Cortex of kidney (tissue), 1 donor: ENCODE measurements at places on chromosomes 6 and 20.

DNA sequence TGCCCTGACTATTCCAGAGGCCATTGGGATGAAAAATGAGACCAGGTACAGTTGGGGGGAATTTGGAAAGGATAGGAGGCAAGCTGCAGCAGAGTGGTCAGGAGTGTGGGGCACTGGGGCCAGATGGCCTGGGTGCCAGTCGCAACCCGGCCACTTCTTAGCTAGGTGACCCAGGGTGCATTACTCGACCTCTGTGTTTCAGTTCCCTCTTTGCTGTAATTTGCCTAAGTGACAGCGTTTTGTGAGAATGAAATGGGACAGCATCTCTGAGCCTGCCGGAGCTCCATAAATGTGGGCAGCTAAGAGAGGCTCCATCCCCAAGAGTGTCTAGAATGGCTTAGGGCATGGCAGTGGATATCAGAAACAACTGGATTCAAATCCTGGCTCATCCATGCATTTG, 13.9 kb downstream of the LRFN2 start:
- DNase-seq = no peak

DNA sequence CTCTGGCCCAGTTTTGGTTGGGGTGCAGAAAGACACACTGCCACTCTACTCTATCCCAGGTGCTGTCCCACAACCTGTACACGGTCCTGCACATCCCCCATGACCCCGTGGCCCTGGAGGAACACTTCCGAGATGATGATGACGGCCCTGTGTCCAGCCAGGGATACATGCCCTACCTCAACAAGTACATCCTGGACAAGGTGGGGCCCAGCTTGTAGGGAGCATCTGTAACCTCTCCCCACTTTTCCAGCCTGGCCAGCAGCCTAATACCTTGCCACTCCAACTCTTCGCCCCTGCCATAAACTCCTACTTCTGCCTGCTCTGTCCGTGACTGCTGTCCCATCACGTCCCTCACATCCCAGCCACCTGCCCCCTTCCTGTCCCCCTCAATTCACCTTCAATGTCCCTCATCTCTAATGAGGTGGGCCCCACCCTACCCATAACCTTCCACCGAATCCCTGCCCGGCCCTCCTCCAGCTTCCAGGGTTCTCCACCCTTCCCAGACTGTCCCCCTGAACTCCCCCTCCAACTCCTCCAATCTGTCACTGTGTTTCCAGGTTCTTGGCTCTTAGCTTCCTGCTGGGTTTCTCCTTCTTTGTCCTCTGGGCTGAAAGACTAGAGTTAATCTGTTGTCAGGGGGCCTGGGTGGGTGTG, 12.1 kb downstream of the DEF6 start:
- no peak for DNase-seq

DNA sequence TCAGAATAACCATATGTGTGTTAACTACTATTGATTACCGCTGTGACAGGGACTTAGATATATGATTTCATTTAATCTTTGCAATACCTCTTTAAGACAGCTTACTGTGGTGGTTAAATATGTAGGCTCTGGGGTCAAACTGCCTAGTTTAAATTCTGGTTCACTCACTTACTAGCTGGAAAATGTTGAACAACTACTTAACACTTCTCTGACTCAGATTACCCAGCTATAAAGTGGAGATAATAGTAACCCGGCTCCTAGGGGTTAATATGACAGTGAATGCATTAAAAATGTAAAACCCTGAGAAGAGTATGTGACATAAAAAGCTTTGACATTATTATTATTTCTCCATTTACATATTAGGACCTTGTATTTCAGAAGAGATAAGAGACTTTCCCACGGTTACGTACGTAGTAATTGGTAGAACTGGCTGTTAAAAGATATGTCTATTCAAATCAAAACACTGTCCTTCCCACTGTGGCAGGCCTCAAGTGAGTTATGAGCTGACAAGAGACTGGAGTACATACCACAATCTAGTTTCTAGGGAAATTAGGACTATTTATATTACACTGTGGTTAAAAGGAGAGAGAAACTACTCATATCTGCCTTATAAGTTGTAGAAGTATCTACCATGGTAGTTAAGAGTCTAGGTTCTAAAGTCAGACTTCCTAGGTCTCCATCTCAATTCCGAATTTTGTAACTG, 4.4 kb upstream of the PLCB1 start:
- DNase-seq = no peak

- no peak for DNase-seq
These were observed 14.8 kb upstream of the MAS1L start for GRCh38 chr6:29502597-29502996.

DNA sequence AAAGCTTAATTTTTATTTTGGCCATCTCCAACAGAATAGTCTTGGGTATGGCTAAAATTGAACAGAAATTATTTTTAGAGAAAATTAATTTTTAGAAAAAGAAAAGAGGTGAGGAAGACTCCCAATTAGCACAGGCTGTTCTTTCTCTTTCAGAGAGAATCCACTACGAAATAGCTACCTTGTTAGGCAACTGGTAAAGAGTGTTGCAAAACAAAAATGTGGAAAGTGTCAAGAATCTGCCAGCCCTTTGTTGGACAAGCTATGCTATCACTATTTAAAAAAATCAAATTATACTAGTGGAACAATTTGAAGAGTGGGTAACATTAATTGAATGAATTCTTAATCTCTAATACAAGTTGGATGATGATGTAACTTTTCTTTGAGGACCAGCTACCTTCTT, 19.2 kb upstream of the ZSCAN9 start:
- no peak for DNase-seq

- no peak for DNase-seq
These were observed 290.0 kb downstream of the HAO1 start for GRCh38 chr20:7650086-7650879.

- no peak for DNase-seq
These were observed 97.4 kb downstream of the COL12A1 start for GRCh38 chr6:75108333-75108974.

- no peak for DNase-seq
These were observed 18.6 kb downstream of the FARS2 start for GRCh38 chr6:5279891-5280338.

DNA sequence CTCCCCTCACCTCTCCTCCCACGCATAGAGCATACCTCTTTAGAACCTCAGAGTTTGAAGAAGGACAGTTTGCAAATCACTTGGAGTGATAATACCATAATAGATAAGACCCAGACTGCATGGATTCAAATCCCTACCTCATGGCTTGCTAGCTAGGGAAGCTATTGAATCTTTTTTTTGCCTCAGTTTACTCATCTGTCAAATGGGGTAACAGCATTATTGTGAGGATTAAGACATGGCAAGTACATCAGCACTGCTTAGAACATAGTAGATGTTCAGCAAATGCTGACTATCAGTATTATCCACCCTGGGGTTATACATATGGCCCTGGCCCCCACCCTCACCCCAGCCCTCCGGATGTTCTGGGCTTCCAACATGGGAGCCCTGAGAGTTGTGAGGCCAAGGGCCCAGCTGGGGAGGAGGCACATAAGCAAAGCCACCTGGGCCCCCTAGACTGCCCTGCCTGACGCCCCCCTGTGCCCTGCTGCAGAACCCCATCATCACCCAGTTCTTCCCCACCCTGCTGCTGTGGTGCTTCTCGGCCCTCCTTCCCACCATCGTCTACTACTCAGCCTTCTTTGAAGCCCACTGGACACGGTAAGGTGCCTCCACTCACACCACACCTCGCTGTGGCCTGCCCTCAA, 9.1 kb upstream of the CAPN11 start:
- no peak for DNase-seq

GRCh38 chr20:51190783-51191180, 167.9 kb upstream of the KCNG1 start:
- no peak for DNase-seq

GRCh38 chr6:114712129-114712662, 369.4 kb upstream of the HS3ST5 start:
- DNase-seq = no peak

GRCh38 chr6:166244353-166245045, 63.7 kb downstream of the PRR18 start:
- no peak for DNase-seq

DNA sequence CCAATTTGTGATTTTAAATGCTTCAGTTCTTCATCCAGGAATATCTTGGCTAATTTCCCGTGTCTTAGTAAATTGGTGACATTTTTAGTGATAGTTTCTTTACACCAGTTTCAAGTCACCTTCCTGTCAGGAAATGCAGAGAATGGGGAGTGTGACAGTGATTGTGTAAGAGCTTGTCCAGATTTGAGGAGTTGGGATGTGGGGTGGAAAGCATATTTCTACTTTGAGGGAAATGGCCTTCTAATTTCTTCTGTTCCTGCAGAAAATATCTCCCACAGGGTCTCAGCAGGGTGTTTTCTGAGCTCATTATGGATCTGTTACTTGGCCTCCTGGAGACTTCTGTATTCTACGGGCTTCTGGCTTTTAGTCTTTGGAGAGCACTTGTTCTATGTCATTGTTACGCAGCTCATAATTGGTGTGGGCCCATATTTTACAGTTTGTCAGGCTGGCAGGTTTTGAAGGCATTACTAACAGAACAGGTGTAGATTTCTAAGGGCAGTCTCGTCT, 65.6 kb downstream of the TMEM200A start:
- DNase-seq = no peak

- no peak for DNase-seq
These were observed 15.8 kb downstream of the IL22RA2 start for GRCh38 chr6:137157601-137158000.
